ENCODE measurements at places on chromosomes 16 and 17.

DNA sequence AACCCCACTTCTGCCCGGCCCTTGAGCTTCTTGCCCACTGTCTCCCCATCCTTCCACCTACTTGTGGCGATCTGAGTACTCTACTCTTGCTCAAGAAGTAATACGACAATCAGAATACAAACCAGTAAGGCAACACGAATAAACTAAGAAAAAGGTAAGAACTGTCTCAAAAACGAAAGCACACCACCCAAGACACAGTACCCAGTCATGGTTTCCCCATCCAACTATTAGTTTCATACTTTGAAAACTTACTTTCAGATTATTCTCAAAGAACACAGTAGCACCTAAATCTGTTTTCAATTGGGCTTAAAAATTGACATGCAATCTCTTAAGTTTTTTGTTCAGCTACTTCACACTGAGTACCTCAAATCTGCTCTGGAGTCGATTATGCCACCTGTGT, 13.9 kb downstream of the GINS2 start:
- DNase-seq = no peak

- no peak for DNase-seq
Observed at GRCh38 chr17:77499699-77500435, 359.1 kb downstream of the SEC14L1 start.

- DNase-seq = no peak
Observed at GRCh38 chr16:4651827-4652226, 27.2 kb downstream of the MGRN1 start.

DNA sequence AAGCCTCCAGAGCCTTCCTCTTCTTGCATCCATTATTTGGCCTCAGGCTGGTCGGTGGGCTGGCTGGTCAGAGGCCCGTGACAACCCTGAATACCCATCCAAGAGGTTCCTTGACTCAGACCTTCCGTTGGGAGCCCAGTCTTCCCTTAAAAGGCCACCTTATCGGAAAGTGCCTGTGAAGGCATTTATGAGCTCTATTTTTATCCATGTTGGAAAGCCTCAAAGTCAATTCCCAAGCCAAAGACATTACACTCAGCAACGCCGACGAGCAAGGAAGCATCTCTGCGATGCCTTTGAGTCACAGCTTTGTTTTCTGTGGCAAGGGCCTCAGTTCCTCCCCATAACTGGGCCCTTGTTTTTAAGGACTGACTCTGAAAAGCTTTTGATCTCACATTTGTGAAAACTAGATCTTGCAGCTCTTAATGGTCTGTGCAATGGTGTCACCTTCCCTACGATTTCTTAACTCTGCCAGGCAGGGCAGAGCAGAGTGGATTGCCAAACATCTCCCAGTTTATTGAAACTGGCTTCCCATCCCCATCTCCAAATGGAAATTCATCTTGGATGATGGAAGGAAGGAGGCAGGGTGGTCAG, 13.3 kb upstream of the SPOP start:
- no peak for DNase-seq

GRCh38 chr16:2910441-2910969, 1.2 kb upstream of the FLYWCH1 start:
- no peak for DNase-seq

DNA sequence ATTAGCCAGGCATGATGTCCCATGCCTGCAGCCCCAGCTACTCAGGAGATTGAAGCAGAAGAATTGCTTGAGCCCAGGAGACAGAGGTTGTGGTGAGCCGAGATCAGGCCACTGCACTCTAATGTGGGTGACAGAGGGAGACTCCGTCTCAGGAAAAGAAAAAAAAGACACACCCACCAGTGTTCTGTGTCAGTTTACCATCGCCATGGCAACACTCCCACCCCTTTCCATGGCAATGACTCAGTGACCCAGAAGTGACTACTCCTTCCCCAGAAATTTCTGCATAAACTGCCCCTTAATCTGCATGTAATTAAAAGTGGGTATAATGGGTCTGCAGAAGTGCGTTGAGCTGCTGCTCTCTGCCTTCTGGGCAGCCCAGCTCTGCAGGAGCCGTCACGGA, 4.0 kb upstream of the ZC3H18 start:
- DNase-seq = peak; percentile 35

DNA sequence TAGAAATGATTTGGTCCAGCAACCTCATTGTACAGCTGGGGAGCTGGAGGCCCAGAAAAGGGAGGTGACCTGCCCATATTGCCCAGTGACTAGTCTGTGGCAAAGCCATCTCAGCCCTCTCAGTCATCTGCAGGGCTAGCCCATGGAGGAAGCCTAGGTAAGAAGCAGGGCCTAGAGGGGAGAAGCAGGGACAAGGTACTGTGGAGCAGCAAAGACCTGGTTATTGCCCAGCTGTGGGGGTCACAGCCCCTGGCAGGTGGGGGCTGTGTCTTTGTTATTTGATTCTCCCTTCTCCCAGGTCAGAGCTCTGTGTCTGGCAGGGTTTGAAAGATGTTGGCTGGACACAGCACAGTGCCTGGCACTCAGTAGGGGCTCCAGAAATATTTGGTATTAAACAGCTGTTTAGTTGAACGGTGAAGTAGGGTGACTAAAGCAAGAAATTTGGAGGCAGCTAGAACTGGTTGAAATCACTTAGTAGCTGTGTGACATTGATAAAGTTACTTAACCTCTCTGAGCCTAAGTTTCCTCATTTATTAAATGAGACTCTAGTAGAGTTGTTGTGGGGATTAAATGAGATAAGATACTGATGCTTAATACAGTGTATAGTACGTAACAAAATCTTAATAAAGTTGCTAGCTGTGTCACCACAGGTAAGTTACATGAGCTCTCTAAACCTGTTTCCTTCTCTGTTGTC, 17.3 kb downstream of the CCR7 start:
- DNase-seq = no peak

DNA sequence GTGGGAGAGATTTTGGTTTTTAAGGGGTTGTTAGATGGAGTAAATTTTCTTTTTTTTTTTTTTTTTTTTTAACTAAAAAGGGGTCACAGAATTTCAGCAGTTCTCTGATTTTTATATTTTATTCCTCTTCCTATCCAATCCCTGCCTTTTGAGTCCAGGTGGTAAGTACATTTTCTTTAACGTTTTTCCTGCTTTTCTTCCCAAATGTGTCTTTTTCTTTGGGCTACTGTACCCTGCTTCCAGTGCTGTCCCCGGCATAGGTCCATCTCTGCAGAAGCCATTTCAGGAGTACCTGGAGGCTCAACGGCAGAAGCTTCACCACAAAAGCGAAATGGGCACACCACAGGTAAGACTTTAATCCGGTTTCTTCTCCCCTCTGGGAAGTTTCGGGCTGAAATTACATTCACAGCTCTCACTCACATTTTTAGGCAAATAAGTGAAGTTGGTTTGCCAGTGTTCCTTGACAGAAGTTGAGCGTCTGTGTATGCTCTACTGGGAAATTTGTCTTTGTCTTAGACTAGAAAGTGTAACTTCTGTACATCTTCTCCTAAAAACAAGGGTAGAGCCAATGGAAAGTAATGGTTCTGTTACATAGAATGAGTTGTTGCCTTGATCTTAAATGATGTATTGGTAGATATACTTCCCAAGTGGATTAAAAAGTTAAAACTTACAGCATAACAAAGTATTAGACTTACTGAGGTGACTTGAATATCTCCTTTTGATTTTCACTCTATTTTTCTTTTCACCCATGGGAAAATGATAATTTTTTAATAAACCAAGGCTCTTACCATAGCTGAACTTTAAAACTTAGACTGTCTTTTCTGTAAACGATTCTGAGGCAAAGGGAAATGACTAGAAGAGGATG, 54.5 kb downstream of the TUBD1 start:
- no peak for DNase-seq

- no peak for DNase-seq
Observed at GRCh38 chr16:82199209-82199608, 29.2 kb upstream of the MPHOSPH6 start.

- DNase-seq = no peak
Observed at GRCh38 chr16:84911486-84912216, 91.9 kb downstream of the CRISPLD2 start.

- no peak for DNase-seq
Observed at GRCh38 chr16:49605536-49606254, 232.1 kb downstream of the C16orf78 start.
